Mesenteric fat pad (tissue), 1 donor: ENCODE measurements at places on chromosomes 6 and 20. TPM values are rescaled to one million over a fixed set of nuclear protein-coding genes. Genes with fewer than 3 reads are reported as not detected.

Gene RIOK1
- total RNA-seq, result 29.5 TPM

Gene TREM1
- 20.6 TPM for total RNA-seq

Gene C4A
- 36.2 TPM for total RNA-seq

Gene SLPI
- total RNA-seq, result 16.5 TPM

- peak; percentile 87 for DNase-seq
These were observed 11.0 kb upstream of the IRF4 start for GRCh38 chr6:380234-381218.

DNA sequence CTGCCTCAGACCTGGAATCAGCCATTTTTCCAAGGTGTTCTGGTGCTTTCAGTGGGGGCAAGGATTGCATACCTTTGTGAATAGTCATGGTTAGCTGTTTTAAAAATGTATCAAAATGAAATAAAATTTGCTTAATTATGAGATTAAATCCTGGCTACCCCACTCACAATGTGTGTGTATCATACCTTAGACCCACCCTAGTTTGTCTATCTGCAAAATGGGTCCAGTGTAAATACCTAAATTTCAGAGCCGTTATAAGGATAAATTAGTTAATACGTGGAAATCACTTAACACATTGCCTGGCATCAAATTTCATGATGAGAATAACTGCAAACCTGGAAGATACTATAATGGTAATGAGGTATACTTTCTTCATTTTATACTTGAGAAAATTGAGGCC is 3.0 kb upstream of the ZNF311 start:
- DNase-seq, result no peak
